ENCODE measurements at places on chromosomes 7 and 10.

GRCh38 chr10:13631594-13631993 is 44.8 kb downstream of the PRPF18 start:
- DNase-seq, result no peak

- DNase-seq, result no peak
Measured at GRCh38 chr10:99630433-99630832, 10.2 kb upstream of the SLC25A28 start.

GRCh38 chr10:99843310-99843709 is 60.9 kb downstream of the ABCC2 start:
- DNase-seq, result no peak

GRCh38 chr10:62817121-62817765 is 1.1 kb upstream of the EGR2 start:
- DNase-seq, result peak; percentile 70

DNA sequence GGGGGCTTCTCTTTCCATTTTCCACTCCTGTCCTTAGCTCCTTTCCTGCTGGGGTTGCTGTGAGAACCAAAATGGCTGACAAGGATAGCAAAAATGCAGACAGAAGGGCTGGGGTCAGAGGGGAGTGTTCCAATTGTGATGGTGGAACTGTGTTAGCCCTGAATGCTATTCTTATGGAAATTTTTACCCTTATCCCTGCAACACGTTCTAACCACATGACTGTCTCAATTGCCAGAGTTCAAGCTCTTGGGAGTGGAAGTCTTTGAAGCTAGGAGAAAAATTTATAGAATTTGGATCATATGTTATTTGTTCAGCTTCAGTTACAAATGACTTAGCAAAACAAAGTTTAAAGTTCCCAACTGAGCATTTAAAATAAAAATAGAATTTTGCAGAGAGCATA is 134.1 kb downstream of the ADCYAP1R1 start:
- no peak for DNase-seq

- no peak for DNase-seq
Measured at GRCh38 chr10:598415-599170, 90.9 kb downstream of the DIP2C start.

- DNase-seq, result no peak
Measured at GRCh38 chr7:134874407-134874806, 95.0 kb downstream of the CALD1 start.

DNA sequence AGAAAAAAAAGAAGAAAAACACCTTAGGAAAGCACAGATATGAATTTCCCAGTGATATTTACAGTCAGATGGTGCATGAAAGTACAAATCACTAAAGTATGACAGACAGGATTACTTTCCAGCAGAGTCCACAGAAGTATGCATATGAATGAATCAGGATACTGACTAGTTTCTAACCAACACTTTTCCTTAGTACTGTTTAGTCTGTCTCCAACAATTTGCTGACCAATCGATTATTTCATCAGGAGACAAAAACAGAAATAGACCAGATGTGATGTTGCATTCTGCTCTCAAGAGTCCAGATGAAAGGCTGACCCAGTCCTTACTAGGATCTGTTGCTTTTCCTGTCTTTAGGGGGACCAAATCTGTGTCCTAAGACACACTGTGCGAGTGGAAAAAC is 14.6 kb downstream of the SLC35B4 start:
- no peak for DNase-seq

- DNase-seq, result no peak
Measured at GRCh38 chr7:93097388-93097787, 20.4 kb downstream of the SAMD9 start.

DNA sequence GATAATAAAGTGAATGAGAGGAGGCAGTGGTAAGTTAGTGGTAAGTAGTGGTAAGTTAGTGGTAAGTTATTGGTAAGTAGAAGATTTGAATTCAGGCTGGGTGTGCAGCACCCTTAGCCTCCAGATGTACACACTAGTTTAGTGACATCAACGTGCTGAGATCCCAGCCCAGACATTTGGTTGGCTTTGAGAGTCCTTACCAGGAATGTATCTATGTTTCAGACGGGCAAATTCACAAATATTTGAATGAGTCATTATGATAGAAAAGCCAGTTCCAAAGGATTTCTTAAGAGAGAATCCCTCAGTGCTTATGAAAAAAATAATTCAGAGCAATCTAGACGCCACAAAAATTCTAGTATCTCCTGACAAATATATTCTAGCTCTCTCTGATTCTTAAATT is 70.0 kb downstream of the ARL4A start:
- no peak for DNase-seq

DNA sequence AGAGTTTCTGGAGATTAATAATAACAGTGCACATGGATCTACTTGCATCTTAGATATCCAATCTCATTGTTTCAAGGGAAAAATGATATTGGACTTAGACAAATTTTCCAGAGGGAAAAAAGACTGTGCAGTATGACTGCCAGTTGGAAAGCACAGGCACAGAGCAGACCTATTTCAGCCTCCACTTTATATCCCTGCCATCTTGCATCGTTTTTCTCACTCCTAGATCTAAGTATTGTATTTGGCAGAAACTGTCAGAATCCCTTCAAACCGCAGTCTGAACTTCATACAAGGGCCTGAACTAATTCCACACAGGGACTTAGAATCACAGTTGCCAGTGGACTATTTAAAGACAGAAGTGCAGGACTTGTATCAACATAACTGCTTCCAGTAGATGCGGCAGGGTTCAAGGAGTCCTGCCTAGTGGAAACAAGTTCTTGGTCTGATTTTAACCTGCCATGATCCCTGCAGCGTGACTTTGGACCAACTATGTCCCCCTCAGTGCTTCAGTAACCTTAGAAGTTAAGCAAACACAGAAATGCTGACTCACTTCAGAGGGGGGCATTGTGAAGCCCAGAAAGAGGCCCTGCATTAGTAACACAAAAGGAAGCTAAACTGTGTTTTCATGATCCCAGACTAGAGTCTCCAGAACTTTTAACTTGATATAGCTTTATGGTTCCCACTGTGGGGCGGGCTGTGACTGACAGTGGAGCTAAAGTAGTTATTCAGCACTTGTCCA is 95.7 kb upstream of the PALS2 start:
- no peak for DNase-seq

- DNase-seq, result no peak
Measured at GRCh38 chr7:78379148-78379547, 580.6 kb downstream of the PHTF2 start.

DNA sequence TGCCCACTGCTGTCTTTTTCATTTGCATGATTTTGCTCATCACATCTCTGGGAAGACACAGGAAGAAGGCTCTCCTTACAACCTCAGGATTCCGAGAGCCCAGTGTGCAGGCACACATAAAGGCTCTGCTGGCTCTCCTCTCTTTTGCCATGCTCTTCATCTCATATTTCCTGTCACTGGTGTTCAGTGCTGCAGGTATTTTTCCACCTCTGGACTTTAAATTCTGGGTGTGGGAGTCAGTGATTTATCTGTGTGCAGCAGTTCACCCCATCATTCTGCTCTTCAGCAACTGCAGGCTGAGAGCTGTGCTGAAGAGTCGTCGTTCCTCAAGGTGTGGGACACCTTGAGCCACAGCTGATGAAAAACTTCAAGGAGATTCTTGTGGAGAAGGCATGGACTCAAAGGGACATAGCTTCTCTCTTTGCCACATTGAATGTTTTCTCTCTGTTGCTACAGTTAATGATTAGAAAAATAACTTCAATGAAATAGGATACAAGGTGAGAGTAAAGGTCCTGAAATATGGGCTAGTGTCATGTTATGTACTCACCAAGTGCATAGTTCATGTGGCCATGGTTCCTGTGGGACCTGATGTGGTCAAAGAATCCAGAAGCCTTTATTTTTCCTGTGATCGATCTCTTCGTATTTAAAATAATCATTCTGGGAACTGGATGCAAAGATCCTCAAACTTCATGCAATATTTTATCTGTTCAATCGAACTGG is 970 bp downstream of the TAS2R60 start:
- no peak for DNase-seq

- no peak for DNase-seq
Measured at GRCh38 chr10:102409604-102410428, 8.8 kb downstream of the PSD start.

- no peak for DNase-seq
Measured at GRCh38 chr7:128025380-128025779, 5.9 kb downstream of the LRRC4 start.

DNA sequence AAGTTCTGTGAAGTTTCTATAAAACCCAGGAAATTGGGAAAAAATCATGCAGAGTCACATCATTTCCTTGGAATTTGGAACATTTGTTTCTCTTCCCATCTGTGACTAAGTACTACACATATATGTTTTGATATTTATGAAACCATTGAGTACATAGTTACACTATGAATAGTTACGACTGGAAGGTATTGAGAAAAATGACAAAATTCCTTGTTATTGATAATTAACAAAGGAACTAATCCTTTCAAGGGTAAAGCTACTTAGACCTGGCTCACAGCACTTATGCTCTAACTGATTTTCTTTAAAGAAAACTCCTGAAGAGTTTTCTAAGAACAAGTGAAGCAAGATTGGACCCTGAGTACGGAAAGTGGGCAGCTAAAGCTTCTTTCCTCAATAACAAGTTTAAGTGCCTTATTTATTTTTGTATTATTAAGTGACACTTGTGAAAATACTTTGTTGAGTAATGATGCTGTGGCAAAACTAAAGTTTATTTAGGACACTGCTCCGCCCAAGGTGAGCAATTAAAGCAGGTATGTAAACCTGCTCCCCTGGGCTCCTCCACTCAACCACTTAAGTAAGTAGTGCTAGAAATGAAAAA is 12.0 kb upstream of the GLCCI1 start:
- no peak for DNase-seq
